Left kidney (tissue), 8 donors: ENCODE measurements at places on chromosomes 5 and 9. TPM values are rescaled to one million over a fixed set of nuclear protein-coding genes. Genes with fewer than 3 reads are reported as not detected.

DNA sequence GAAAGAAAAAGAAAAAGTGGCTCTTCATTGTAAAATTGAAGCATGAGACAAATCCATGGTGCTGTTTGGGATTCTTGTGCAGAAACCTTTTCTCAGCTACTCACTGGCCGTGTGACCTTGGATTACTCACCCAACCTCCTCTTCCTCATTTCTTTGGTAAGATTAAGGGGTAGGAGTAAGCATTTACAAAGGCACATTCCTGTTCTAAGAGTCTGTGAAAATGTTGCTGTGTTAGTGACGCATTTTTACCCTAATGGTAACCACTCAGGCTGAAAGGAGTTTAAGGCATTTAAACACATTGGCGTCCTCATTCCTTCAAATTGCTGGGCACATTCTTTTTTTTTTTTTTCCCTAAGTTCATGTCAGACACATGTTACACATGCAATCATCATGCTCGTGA lies 4.3 kb downstream of the RAI14 start:
- DNase-seq: no peak

GRCh38 chr5:125175348-125176004 lies 429.0 kb upstream of the ZNF608 start:
- DNase-seq: no peak

DNA sequence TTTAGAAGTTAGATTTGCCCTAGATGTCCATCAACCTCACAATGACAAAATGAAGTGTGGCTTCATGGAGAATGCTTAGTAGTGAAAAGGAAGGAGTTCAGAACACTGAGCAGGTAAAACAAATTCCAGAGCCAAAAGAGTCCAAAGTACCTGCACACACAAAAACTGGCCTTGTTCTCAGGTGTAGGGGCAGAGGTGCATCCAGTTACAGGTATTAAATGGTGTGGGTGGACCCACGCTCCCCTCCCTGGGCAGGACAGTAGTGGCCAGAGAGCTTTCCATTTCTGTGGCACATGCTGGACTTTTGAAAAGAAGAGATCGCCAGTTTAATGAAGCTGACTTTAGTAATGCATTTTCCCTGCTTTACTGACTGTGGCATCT lies 47.2 kb downstream of the SECISBP2 start:
- no peak for DNase-seq

GRCh38 chr5:83871533-83872395 lies 151.1 kb upstream of the HAPLN1 start:
- no peak for DNase-seq

DNA sequence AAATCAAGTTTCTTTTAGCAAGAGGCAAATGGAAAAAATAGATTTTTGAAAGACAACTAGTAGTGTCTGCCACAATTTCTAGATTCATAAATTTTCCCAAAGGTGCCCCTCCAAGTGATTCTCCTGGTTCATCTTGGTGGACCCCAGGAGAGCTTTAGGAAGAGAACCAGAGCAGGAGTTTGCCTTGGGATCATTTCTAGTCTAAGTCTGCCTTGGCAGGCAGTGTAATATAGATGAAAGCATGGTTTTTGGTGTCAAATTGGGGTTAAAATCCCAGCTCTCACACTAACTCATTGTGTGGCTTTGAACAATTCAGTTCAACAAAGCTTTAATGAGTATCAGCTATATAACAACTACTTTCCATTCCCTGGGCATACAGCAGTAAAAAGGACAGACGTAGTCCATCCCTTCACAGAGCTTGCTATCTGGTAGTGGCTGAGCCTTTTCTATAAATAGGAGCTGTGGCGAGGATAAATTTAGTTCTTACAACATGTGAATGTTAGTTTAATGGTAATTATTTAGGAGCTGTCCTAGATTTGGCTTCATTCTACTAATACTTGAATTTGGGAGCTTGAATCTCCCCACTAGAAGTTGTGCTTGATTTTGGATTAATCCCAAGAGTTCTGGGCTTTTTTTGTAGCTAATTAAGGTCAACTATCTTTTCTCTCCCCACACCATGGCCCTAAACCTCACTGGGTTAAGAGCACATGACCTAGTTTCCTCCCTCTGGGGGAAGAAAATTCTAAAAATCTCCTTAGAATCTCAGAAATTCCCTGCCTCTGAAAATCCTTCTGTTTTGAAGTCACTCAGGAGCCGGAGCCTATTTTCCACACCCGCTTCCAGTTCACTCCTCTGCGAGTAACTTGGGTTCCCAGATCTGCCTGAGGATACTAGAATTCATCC lies 197.8 kb downstream of the PCSK1 start:
- DNase-seq: no peak

DNA sequence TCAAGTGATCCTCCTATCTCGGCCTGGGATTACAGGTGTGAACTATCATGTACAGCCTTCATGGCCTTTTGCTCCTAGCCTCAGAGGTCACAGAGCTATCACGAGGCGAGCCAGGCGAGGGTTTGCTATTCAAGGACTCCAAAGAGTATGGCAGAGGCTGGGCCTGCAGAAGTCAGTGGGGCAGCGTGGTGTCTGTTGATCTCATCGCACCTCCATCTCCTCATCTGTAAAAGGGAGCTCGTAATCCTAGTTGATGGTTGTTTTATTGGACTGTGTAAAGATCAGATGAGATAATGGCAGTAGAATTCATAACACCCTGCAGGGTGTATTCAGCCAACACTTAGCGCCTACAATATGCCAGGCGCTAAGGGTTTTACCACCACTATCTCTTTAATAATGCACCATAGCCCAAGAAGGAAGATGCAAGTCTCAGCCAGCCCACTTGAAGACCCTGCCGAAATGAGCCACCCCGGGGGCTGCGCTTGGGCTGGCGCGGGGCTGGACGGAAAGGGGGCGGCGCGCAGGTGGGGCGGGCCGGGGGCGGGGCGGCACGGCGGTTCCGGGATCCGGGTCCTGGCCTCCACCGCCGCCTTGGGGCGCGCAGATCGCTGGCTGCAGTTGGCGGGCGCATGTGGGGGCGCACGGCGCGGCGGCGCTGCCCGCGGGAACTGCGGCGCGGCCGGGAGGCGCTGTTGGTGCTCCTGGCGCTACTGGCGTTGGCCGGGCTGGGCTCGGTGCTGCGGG lies at the start of gene GALNT12:
Gene GALNT12, plus strand, starts transcription at position 601 of the 744 bp plus-strand sequence. Its CDS starts 29 bp downstream, at position 630.
- DNase-seq: no peak

- DNase-seq: no peak
These were observed 246.3 kb downstream of the MAST4 start for GRCh38 chr5:66842540-66842939.

- DNase-seq: no peak
These were observed 215.1 kb downstream of the SEC61B start for GRCh38 chr9:99437145-99437544.

DNA sequence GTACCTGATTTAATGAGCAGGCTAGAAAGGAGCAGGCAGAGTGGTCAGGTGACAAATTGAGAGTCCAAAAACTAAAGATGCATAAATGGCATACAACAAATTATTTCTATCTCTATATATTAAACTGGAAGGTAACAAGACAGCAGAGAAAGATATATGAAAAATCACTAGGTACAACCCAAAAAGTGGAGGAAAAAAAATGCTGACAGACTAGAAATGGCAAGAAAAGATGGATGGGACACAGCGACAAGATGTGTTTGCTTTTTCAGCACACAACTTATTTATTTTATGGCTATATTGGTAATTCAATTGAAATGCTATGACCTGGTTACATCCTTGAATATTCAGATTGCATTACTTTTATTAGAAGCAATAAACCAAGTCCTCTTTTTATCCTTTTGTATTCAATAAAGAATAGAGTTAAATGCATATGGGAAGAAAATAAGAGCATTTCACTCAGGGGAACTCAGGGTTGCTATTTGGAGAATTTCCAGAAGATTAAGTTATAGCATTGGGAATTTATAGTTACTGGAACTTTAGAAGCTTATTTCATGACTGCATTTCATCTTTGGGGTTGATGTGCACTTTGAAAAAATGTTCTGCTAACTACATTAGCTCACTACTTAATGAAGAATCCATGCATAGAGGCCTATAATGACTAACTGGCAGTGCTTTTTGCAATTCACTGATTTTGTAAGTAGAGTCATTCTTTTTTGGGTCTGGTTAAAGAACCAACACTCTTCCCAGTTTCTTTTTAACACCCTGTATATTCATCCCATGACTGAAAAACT lies 566.6 kb upstream of the TUSC1 start:
- no peak for DNase-seq

DNA sequence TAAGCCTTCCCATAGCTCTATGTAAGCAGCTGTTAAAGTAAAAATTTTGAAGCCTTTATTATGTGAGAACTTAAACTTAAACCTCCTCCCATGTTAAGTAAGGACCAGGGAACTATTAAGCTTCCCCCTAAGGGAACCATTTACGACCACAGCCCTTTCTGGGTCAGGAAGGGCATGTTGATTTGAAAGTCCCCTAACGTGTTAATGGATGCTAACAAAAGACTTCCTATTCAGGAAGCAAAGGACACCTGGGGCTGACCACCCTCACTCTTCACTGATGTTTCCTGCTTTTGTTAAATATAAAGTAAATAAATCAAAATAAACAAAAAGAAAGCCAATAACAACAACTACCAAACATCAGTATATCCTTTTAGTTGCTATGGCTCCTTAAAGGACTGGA lies 170.6 kb upstream of the RFX3 start:
- no peak for DNase-seq

GRCh38 chr9:12889402-12890106 lies 114.7 kb downstream of the LURAP1L start:
- DNase-seq: no peak

DNA sequence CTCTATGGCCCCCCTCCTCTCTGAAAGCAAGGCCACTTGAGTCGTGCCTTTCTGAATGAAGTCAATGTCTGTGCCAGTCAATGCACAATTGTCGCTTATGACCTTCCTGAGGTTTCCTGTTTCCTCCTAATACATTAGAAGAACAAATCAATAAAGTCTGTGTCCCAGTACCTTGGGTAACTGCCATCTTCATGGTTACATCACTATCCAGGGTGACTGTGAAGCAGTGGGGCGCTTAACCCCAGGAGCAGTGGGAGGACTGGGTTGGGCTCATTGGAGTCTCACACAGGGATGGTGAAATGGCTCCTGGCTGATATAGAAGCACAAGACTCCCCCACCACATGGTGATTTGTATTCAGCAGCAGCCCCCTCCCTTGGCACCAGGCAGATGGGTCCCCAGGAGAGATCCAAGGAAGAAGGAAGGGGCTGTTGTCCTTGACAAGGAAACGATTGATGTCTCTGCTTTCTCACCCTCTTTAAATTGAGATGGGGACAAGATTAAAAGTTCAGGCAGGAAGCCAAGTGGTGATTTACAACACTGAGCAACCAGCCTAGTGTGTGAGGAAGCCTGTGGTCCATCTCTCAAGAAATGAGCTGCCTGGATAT lies 261.9 kb upstream of the ZNF462 start:
- DNase-seq: no peak

DNA sequence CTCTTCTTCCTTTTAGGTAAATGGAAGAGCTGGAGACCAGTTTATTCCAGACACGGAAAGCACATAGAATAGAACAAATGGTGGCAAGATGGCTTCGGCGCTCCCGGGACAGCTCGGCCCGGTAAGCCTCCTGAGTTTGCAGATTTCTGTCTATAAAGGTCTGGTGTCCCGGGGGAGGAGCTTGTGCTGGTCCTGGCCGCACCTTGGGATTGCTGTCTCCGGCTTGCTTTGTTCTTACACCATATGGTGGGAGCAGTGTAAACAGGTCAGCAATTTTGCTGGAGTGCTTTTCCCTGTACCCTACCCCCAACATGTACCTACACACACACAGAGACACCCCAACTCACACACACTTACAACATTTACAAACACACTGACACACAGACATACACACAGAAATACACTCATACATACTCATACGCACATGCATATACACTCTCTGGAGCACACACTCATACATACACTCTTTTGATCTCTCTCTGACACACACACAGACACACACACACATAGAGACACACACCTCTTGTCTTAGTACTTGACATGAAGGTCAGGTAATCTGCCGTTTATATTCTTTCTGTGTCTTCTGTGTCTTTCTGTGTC lies 42.0 kb downstream of the FRMPD1 start:
- DNase-seq: no peak

Gene GRIA1
- polyA plus RNA-seq: 4.3 TPM

Gene DOLK
- polyA plus RNA-seq: 14.4 TPM

Gene ELAVL2
- polyA plus RNA-seq: 5.0 TPM

Gene NUTM2F
- not detected for polyA plus RNA-seq

Gene MROH2B
- 0.05 TPM for polyA plus RNA-seq

Gene KLF9
- 8.7 TPM for polyA plus RNA-seq

Gene IFNA21
- not detected for polyA plus RNA-seq

Gene HMMR
- 30.0 TPM for polyA plus RNA-seq

Gene PCA3
- polyA plus RNA-seq: 0.96 TPM

Gene MYO10
- polyA plus RNA-seq: 43.8 TPM

Gene PTPRD
- polyA plus RNA-seq: 145 TPM

Gene PARP8
- polyA plus RNA-seq: 17.5 TPM

Gene CNTFR
- 34.6 TPM for polyA plus RNA-seq

Gene CLK4
- polyA plus RNA-seq: 71.0 TPM
